ENCODE measurements at places on chromosomes 4 and X.

DNA sequence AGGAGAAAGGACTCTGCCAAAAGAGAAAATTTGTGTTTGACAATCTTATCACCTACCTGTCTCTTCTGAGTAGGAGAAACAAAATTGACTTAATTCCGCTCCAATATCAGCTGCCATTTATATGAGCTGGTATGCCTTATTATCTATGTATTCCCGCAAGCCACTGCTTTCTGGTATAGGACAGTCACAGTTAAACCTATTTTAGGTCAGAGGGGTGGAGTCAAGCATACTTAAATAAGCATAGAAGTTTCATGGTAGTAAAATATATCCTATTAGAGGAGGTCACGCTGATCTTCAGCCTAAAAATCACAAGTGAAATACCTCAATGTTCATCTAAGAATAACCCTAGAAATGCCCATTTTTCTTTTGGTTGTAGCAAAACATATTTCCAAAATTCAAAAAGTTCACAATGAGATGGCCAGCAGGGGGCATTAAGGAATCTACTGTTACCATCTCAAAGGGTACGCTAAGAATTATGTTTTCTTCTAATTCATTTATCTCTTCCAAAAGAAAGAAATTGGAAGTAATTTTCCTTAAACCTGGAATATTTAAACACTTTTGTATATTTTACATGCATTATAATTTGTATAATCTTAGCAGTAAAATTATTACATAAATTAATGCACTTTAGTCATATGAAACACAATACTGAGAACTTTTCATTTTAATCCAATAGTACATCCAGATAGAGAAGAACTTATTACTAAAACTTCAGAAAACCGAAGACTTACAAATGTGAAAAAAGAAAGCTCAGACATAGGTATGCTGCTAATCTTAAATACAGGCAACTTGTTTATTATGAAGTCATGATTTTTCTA is 10.5 kb downstream of the PPAT start:
- DNase-seq: peak; percentile 77

GRCh38 chr4:79232540-79232939 is 93.3 kb downstream of the NAA11 start:
- DNase-seq: no peak

DNA sequence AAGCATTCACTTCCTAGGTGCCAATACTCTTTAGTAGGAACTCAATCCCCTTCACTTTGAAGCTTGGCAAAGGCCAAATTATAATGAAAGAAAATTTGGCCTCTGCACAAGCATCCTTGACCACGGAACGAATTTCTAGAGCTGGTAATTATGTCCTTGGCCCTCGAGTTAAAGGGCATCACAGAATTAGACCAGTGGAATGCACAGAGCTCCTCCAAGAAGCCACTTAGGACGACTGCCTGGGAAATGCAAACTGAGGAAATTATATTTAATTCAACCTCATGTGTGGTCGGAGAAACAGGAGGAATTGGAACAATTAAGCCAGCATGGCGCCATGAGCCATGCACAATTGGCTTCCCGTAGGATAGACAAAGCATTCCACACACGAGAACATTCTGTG is 59.3 kb downstream of the NLGN4X start:
- DNase-seq: no peak

GRCh38 chrX:100289066-100289558 is 121.0 kb downstream of the PCDH19 start:
- no peak for DNase-seq

- DNase-seq: no peak
Measured at GRCh38 chrX:103513067-103513466, 6.2 kb downstream of the RAB40A start.

DNA sequence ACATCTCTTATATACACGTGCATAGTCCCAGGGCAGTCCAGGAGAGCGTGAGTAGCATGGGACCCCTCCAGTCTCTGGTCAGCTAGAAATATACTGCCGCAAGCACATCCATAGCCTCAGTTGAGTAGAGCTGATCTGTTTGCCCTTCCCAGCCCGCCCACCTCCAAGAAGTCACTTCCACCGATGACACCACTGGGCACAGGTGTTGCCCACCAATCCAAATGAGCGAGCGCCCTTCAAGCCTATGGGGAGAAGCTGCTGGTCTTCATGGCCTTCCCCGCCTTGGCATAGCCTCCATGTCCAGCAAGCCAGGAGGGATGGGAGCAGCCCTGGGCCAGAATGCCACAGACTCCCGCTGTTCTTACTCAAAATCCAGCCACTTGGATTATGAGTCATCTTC is 10.2 kb downstream of the DUSP9 start:
- DNase-seq: no peak

- no peak for DNase-seq
Measured at GRCh38 chr4:172844556-172844955, 324.1 kb upstream of the GALNT7 start.
